ENCODE measurements at places on chromosomes 1 and 21. TPM values are rescaled to one million over a fixed set of nuclear protein-coding genes. Genes with fewer than 3 reads are reported as not detected.

MIA3 gene
- total RNA-seq = 61.3 TPM

AMIGO1 gene
- total RNA-seq = 0.88 TPM

ASPM gene
- 55.1 TPM for total RNA-seq

RNF186 gene
- total RNA-seq = not detected

CFHR2 gene
- total RNA-seq = not detected

RNU1-2 gene
- 1,319 TPM for total RNA-seq

ST6GALNAC5 gene
- not detected for total RNA-seq

CLCA4 gene
- total RNA-seq = not detected

GRCh38 chr1:53465023-53465957 is 6.1 kb downstream of the DMRTB1 start:
- H3K36me3 ChIP-seq = no peaks in the 10 kb centered on the region
- H3K4me1 ChIP-seq = no peaks in the 10 kb centered on the region
- H3K27me3 ChIP-seq = no peaks in the 10 kb centered on the region
- H3K4me3 ChIP-seq = no peak overlapping the region
- no peak for DNase-seq

DNA sequence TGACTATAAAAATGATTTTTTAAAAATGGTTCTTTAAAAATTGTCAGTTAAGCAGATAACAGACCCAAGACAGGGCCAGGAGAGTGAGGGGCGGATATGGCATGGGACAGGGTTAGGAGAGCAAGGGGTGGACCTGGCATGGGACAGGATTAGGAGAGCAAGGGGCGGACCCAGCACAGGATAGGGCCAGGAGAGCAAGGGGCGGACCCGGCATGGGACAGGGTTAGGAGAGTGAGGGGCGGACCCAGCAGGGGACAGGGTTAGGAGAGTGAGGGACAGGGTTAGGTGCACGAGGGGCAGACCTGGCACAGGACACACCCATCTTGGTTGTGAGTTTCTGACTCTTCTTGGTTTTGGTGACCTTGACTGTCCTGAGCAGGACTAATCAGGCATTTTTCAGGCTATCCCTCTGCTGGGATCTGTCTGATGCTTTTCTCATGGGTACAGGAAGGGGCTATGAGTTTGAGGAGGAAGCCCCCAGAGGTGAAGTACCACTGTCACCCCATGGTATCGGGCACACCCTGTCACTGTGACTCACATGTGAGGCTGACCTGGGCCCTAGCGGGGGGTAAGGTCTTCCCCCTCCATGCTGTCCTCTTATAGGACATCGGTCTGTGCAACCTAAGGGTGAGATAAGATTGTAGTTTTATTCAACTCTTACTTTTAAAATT is 159.0 kb upstream of the COL6A1 start:
- H3K27ac ChIP-seq = no peak overlapping the region
- DNase-seq = no peak
- H3K36me3 ChIP-seq = no peaks in the 10 kb centered on the region
- H3K4me3 ChIP-seq = no peak overlapping the region
- H3K27me3 ChIP-seq = peaks cover 3% of the 10 kb centered on the region

DNA sequence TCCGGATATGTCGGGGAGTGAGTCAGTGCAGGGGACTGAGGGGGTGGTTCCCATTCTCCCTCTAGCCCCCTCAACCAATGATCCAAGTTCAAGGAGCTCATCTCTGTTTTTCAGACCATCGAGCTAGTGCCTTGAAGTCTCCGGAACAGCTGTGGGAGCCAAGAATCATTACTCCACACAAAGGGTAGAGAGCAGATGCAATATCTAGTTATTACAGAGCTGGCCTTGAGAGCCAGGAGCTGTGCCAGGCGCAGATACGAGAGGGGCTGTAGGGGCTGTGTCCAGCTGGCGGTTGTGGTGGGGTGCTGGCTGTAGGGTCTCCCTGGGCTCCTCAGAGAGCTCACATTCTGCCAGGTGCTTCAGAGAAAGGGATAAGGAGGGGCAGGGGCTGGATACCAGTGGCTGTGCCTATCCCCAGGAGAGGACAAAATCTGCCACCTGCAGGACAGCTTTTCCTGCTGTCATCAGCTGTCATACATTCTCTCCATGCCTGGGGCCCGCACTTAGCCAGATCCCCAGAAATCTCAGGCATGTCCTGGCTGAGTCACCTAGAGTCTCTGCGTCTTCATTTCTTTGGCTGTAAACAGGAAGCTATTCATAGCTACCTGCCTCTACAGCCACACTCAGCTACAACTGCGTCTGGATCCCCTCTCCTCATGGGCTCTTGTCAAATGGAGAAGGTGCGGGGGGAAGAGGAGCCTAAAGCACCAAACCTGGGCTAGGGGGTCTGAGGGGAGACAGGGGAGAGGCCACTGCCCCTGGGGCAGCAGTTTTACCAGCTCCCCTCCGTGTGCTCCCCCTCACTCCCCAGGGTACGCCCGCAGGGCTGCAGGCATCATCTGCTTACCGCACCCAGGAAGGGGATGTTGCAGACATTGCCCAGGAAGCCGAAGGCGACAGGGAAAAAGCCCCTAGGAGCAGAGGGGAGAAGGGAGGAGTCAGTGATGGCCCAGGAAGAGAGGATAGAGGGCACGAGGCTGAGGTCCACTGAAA is 2.4 kb upstream of the KISS1 start:
- DNase-seq = peak; percentile 89
- H3K4me1 ChIP-seq = peaks cover 32% of the 10 kb centered on the region
- peak overlapping the region; percentile 87 for H3K27ac ChIP-seq
- H3K27me3 ChIP-seq = no peaks in the 10 kb centered on the region
- no peaks in the 10 kb centered on the region for H3K36me3 ChIP-seq
- no peak overlapping the region for H3K4me3 ChIP-seq

- peaks cover 16% of the 10 kb centered on the region for H3K4me1 ChIP-seq
- no peak for DNase-seq
- no peaks in the 10 kb centered on the region for H3K36me3 ChIP-seq
- H3K27ac ChIP-seq = no peak overlapping the region
These were observed 4.3 kb downstream of the AGRN start for GRCh38 chr1:1024149-1024770.

GRCh38 chr1:95002540-95003432 is 70.0 kb downstream of the ALG14 start:
- H3K4me1 ChIP-seq = peaks cover 13% of the 10 kb centered on the region
- H3K27me3 ChIP-seq = no peaks in the 10 kb centered on the region
- DNase-seq = peak; percentile 51
- H3K27ac ChIP-seq = no peak overlapping the region
- H3K36me3 ChIP-seq = no peaks in the 10 kb centered on the region

GRCh38 chr1:212313616-212314015 is 28.4 kb downstream of the PPP2R5A start:
- H3K4me1 ChIP-seq = no peaks in the 10 kb centered on the region
- no peaks in the 10 kb centered on the region for H3K36me3 ChIP-seq
- H3K4me3 ChIP-seq = no peak overlapping the region
- no peaks in the 10 kb centered on the region for H3K27me3 ChIP-seq
- no peak for DNase-seq

DNA sequence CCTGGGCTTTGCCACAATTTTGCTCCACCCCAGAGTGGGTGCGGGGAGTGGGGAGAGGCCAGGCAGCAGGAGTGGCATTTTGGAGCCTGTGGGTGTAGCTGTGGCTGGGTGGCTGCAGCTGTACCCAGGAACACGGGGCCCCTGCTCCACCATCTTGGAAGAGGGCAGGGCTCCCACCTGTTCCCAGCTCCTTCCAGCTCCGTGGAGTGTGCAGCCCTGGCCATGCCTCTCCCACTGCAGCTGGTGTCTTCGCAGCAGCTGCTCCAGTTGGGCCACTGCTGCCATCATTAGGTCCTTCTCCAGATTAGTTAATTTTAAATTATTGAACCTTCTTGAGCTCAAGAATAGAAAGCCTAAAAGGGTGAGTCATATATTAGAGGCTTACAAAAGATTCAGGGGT is 17.6 kb downstream of the FAM20B start:
- H3K4me3 ChIP-seq = no peak overlapping the region
- no peaks in the 10 kb centered on the region for H3K27me3 ChIP-seq
- no peak for DNase-seq

- no peaks in the 10 kb centered on the region for H3K36me3 ChIP-seq
- H3K27me3 ChIP-seq = no peaks in the 10 kb centered on the region
- H3K4me3 ChIP-seq = no peak overlapping the region
- H3K27ac ChIP-seq = no peak overlapping the region
- peak; percentile 45 for DNase-seq
These were observed 6.3 kb downstream of the INTS11 start for GRCh38 chr1:1318131-1318652.

- no peaks in the 10 kb centered on the region for H3K27me3 ChIP-seq
- no peak overlapping the region for H3K27ac ChIP-seq
- H3K4me3 ChIP-seq = no peak overlapping the region
- no peaks in the 10 kb centered on the region for H3K36me3 ChIP-seq
- no peaks in the 10 kb centered on the region for H3K4me1 ChIP-seq
- no peak for DNase-seq
These were observed 330.1 kb downstream of the PLPP3 start for GRCh38 chr1:56249234-56249633.

DNA sequence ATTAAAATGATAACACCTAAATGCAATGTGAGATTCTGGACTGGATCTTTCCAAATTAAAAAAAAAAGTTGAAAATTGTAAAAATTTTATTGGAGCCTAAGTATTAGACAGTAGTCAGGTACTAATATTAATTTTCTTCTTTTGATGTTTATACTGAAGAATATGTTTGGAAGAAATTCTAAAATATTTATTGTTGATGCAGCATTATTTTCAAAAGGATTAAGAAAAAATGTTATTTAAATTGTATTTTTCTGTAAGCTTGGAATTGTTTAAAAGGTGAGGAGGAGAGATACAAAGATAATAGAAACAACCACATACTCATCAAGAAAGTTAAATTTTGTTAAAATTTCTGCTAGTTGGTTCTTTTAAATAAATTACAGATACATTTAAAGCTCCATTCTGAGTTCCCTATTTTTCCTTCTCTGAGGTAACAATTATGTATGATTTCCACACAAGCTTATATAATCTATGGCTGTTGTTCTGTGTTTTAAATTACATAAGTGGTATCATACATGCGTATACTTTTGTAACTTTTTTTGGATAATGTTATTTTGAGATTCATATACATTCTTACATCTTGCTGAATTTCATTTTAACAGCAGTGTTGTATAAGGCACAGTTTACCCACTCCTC is 180.3 kb upstream of the RGS18 start:
- H3K4me3 ChIP-seq = no peak overlapping the region
- no peaks in the 10 kb centered on the region for H3K4me1 ChIP-seq
- no peaks in the 10 kb centered on the region for H3K36me3 ChIP-seq
- H3K27ac ChIP-seq = no peak overlapping the region

DNA sequence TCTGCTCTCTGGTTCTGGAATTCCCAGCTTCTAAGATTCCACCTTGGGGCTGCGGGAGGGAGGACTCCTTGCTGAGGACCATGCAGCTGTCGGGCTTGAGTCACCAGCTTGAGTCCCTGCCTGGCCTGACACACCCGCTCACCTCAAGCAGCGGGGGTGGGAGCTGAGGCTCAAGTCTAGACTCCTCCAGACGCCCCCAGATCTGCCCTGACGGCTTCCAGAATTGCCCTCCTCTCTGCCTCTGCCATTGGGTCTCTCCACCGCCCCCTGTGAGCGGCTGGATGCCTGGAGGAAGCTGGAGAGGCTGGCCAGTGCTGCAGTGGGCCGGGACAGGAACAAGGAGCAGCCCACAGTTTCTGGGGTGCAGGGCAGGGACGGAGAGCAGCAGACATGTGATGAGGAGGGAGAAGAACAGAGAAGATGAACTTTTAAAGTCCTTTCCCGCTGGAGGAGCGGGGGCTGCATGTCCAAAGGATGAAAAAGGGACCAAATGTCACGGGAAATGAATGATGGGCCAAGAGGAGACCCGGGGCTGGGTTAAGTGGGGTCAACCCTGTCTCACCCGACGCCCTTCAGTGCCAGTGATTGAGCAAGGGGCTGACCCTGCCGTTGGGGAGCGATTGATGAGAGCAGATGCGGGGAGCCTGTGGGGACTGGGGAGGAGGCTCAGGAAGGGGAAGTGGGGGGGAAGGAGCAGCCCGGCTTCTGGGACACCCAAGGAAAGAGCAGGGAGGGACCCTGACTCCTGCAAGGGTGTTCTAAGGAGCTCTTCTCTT is 13.5 kb downstream of the CRABP2 start:
- H3K27ac ChIP-seq = no peak overlapping the region
- H3K4me1 ChIP-seq = no peaks in the 10 kb centered on the region
- DNase-seq = no peak
- H3K27me3 ChIP-seq = peaks cover 12% of the 10 kb centered on the region

GRCh38 chr1:207648334-207649209 is 3.6 kb downstream of the CR1L start:
- no peaks in the 10 kb centered on the region for H3K36me3 ChIP-seq
- no peak overlapping the region for H3K4me3 ChIP-seq
- DNase-seq = no peak
- H3K4me1 ChIP-seq = peaks cover 10% of the 10 kb centered on the region
- H3K27me3 ChIP-seq = peaks cover 9% of the 10 kb centered on the region

- H3K4me3 ChIP-seq = no peak overlapping the region
- no peaks in the 10 kb centered on the region for H3K36me3 ChIP-seq
- DNase-seq = no peak
These were observed 4.8 kb downstream of the CCDC24 start for GRCh38 chr1:43995984-43996732.
